ENCODE measurements at places on chromosomes 5 and 9. TPM values are rescaled to one million over a fixed set of nuclear protein-coding genes. Genes with fewer than 3 reads are reported as not detected.

Gene ADRA1B
- total RNA-seq, result 2.6 TPM

Gene TSSK1B
- not detected for total RNA-seq

Gene FOXD4
- 0.78 TPM for total RNA-seq

Gene BTNL8
- total RNA-seq, result 1.1 TPM

Gene CCDC180
- total RNA-seq, result 2.6 TPM

Gene PCDHGA1
- 0.89 TPM for total RNA-seq

Gene MYOZ3
- not detected for total RNA-seq

Gene SEMA6A
- total RNA-seq, result 16.4 TPM

Gene PTGER4
- total RNA-seq, result 27.5 TPM

Gene FAM53C
- 30.5 TPM for total RNA-seq

Gene LCN6
- total RNA-seq, result 31.4 TPM

Gene ST8SIA4
- 2.2 TPM for total RNA-seq

Gene SELENOP
- 363 TPM for total RNA-seq

Gene ANKH
- 30.0 TPM for total RNA-seq

Gene TTC23L
- not detected for total RNA-seq

Gene CER1
- not detected for total RNA-seq

Gene PCDHB10
- total RNA-seq, result 3.0 TPM

Gene FBP2
- not detected for total RNA-seq

Gene PTGES2
- 85.8 TPM for total RNA-seq

Gene RUSC2
- 43.8 TPM for total RNA-seq

Gene OMD
- 11.4 TPM for total RNA-seq

Gene DMRT3
- total RNA-seq, result not detected

Gene TLR4
- total RNA-seq, result 9.8 TPM

Gene FRMD3
- 15.1 TPM for total RNA-seq

Gene HAVCR2
- 15.2 TPM for total RNA-seq

Gene FCN1
- total RNA-seq, result 3.0 TPM

Gene ADAMTS2
- 14.8 TPM for total RNA-seq

Gene DCP2
- 37.6 TPM for total RNA-seq

Gene QRFP
- total RNA-seq, result not detected

Gene PCDHGA2
- 3.3 TPM for total RNA-seq

Gene TBCA
- total RNA-seq, result 172 TPM

Gene CCNO
- not detected for total RNA-seq

Gene NUTM2F
- total RNA-seq, result not detected

Gene CSF2
- total RNA-seq, result not detected

Gene PCDHGB1
- total RNA-seq, result 2.0 TPM

Gene ANKRD20A1
- 0.31 TPM for total RNA-seq

Gene SCGB3A2
- total RNA-seq, result not detected

Gene BAAT
- not detected for total RNA-seq

Gene ADAMTS16
- not detected for total RNA-seq

Gene GLRA1
- total RNA-seq, result not detected

Gene DMRT2
- 1.6 TPM for total RNA-seq

Gene SNCAIP
- 1.7 TPM for total RNA-seq

Gene HAVCR1
- not detected for total RNA-seq

Gene RNF180
- total RNA-seq, result 41.6 TPM

Gene DBH
- not detected for total RNA-seq

Gene DMRTA1
- total RNA-seq, result 4.6 TPM

Gene CTSV
- total RNA-seq, result not detected

Gene RMRP
- 3,605 TPM for total RNA-seq

Gene LCN2
- total RNA-seq, result not detected

Gene LURAP1L
- total RNA-seq, result 13.7 TPM

Gene CD274
- total RNA-seq, result 1.9 TPM

Gene SLC22A4
- total RNA-seq, result 0.27 TPM

Gene TTLL11
- total RNA-seq, result 42.6 TPM

Gene CAVIN4
- 1.3 TPM for total RNA-seq

Gene APBA1
- total RNA-seq, result 6.9 TPM

Gene IFNA1
- not detected for total RNA-seq

Gene B4GALT7
- total RNA-seq, result 15.2 TPM
